Left ventricle myocardium superior (tissue), 1 donor: ENCODE measurements at places on chromosomes 12 and 14. TPM values are rescaled to one million over a fixed set of nuclear protein-coding genes. Genes with fewer than 3 reads are reported as not detected.

DNA sequence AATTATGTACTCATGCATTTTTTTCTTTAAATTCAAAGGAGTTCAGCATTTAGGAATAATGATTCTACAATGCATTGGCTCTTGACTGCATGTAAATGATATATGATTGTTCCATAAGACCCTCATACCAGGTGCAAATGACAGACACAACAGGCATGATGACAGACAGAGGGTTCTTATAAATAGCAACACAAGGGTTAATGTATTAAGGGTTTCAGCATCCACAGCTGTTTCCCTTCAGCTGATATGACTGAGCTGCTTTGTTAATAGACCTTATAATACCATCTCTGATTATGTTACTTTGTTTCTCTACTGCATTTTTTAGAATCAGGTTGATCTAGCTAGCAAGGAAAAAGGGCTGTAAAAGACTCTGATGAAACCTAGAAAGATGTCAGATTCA, 90.8 kb upstream of the TMTC2 start:
- DNase-seq = no peak

The GPRC5D gene
- not detected for total RNA-seq

The CISTR gene
- 2.4 TPM for total RNA-seq

DNA sequence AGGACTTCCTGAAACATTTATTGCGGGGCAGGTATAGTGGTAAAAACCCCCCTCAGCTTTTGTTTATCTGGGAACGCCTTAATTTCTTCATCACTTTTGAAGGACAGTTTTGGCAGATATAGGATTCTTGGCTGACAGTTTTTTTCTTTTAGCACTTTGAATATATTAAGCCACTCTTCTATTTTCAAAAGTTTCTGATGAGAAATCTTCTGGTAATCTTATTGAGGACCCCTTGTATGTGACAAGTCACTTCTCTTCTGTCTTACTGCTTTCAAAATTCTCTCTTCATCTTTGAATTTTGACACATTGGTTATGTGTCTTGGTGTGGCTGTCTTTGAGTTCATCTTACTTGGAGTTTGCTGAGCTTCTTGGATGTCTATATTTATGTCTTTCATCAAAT, 59.1 kb downstream of the ATP23 start:
- DNase-seq = no peak

- no peak for DNase-seq
These were observed 24.5 kb downstream of the PPFIBP1 start for GRCh38 chr12:27548301-27549199.

- no peak for DNase-seq
These were observed 32.4 kb downstream of the PSEN1 start for GRCh38 chr14:73168691-73169090.

The RASSF8 gene
- 22.9 TPM for total RNA-seq

The WDHD1 gene
- total RNA-seq = 1.6 TPM

GRCh38 chr12:133106253-133106652, 23.8 kb downstream of the ZNF891 start:
- DNase-seq = no peak

GRCh38 chr14:100622708-100623485, 35.7 kb upstream of the BEGAIN start:
- no peak for DNase-seq

GRCh38 chr12:15278816-15279658, 43.3 kb upstream of the PTPRO start:
- peak; percentile 89 for DNase-seq

The SLC41A2 gene
- 2.6 TPM for total RNA-seq

- DNase-seq = no peak
These were observed 420.4 kb upstream of the DCN start for GRCh38 chr12:91603060-91603459.

DNA sequence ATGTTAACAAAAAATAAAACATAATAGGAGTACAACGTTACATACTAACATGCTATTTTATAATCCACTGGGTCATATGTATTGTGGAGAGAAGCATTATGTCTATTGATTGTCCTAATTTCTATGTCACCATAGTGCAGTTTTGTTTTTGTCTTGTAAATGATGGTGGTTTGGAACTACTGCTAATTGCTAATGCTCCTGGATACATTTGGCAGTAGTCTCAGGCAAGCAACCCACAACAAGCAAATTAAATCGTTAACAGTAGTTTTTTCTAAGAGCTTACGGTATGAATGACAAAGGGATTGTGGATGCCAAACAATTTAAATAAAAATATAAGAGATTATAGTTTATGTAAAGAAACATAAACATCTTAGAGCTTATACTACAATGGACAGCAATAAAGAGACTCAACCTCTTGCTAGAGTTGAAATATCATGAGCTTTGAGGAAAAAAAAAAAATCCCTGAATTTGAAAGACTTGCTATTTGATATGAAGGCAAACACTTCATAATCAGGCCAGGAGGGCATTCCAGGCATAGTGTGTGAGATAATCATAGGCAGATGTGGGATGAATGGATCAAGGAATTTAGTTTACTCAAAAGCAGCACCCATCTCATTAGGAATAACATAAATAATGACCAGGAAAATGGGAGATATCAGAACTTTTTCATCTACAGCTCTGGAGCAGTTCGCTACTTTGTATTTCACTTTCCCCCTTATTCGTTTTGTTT, 181.3 kb downstream of the CCDC59 start:
- DNase-seq = no peak

The KCNH3 gene
- 0.30 TPM for total RNA-seq

GRCh38 chr12:104720339-104721038, 237.6 kb downstream of the SLC41A2 start:
- DNase-seq = no peak

DNA sequence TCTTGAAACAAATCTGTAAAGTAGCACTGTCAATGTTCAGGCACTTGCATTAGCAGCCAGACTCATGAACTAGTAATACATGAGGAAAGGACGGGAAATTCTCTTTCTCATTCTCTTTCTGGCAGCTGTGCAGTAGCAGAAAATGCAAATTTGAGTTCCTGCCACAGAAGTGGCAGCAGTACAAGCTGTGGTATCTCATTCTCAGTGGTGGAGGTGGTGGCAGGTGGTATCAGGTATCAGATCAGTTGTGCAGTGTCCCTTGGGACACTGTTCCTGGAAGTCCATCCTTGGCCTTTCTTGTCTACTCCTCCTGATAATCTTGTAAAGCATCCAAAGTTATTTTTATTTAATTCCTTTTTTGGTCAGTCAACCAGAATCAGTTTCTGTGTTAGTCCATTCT, 103.0 kb downstream of the C12orf42 start:
- no peak for DNase-seq

- peak; percentile 26 for DNase-seq
These were observed 21.5 kb upstream of the KIF26A start for GRCh38 chr14:104116756-104117340.

DNA sequence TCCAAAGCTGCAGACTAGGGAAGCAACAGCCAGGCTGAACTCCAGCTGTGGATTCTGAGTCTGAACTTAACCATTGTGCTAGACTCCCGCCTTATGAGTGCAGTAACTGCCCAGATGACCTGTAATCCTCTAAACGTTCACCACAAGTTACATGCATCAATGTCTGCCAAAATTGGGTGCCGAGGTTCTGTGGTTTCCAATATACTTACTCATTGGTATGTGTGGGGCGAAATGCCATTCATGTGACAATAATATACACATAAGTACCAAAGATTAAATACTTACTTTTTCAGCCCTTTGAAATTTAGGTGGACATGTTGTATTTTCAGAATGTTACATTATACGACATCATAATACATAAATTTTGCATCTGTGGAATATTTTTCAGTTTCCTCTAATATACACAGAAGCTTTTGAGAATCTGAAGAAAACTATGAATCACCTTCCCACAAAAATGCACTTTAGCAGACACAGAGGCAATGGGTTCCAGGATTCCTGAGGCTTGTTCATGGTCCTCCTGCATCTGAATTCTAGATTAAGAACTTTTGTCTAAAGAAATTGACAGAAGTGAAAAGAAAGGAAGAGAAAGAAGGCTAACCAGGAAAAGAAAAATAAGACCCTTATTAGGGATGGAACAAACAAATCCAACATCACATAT, 31.7 kb downstream of the GRIP1 start:
- no peak for DNase-seq

- DNase-seq = no peak
These were observed 195.7 kb downstream of the TMEM117 start for GRCh38 chr12:44031472-44032185.

DNA sequence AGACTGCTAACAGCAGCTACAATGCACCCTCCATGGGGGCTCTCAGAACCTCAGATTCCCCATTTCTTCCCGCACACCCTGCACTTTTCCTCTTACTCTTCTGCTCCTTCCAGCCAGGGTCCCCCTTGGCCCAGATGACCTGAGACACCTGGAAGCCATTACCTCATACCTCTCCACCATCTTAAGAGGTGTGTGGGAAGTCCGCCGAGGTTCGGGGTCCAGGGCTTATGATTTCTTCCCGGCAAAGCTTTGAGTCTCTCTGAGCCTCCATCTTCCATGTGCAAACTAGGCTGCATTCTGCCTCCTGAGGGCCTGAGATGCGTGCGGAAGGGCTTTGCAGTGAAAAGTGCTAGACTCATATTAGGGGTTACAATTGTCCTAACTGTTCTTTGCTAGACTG, 5.3 kb downstream of the GSC start:
- no peak for DNase-seq

The CLEC2A gene
- not detected for total RNA-seq

- no peak for DNase-seq
These were observed 3.5 kb downstream of the TTC6 start for GRCh38 chr14:37598747-37599506.
